Activated naive CD8-positive, alpha-beta T cell treated with anti-CD3 and anti-CD28 coated beads, Interleukin-2, amount 50 U/mL, for 24 hours (primary cell): ENCODE measurements at places on chromosomes 4 and X.

GRCh38 chr4:118683513-118683912 lies 1.7 kb upstream of the METTL14 start:
- no peak for DNase-seq

- DNase-seq, result no peak
These were observed 19.2 kb downstream of the TMEM131L start for GRCh38 chr4:153485359-153485758.

DNA sequence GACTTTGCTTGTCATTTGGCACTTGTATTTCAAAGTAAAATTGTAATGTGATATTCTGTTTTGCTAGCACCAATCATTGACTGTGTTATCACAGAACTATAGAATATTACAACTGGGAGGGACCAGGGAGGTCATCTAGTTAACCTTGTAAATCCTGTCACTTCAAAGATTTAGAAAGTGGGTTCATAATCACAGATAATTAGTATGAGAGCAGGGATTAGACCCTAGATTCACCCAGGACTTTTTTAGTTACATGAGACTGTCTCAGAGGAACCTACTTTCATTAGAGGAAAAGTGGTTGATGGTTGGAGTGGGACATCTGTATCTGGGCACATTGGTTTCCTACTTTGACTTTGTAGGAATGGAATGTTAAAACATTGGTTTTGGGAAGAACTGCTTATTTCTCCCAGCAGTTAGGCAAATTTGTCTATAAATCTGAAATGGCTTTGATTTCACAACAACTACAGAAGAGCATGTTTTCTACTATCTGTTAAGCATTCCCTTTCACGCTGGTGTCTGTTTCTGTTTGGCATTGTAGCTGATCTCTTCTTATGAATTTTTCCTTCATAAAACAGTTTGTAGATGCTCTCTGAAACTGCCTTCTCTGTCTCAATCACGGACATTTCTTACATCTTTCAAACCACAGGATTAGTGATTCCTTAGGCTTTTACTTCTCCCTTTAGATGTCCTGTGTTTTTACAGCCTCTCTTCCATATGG lies 144.1 kb downstream of the DIPK2B start:
- DNase-seq, result no peak

GRCh38 chr4:38231626-38232025 lies 271.4 kb downstream of the PTTG2 start:
- no peak for DNase-seq

DNA sequence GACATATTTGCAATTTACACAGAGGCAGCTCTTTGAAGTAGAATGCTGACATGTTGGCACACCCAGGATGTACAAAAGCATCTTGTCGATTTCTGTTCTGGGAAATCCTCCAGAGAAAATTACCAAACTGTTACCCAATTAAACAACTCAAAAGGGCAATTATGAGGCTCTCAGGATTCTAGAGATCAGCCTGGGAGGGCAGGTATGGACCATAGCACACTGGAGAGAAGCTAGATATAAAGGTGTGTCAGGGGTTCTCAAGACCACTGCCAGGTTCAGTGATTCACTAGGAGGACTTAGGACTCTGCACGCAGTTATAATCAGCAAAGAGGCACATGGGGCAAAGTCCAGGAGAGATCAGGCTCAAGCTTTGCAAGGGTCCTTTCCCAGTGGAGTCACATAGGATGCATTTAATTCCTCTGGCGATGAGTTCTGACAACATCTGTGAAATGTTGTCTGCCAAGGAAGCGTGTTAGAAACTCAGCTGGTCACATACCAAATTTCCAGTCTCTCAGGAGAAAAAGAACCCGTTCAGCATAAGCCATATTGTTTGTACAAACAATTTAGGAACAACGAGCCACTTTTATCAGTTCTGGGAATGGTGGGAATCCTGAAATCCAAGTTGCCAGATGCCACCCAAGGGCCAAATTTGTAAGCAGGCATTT lies 100.8 kb downstream of the SYTL5 start:
- DNase-seq, result no peak

DNA sequence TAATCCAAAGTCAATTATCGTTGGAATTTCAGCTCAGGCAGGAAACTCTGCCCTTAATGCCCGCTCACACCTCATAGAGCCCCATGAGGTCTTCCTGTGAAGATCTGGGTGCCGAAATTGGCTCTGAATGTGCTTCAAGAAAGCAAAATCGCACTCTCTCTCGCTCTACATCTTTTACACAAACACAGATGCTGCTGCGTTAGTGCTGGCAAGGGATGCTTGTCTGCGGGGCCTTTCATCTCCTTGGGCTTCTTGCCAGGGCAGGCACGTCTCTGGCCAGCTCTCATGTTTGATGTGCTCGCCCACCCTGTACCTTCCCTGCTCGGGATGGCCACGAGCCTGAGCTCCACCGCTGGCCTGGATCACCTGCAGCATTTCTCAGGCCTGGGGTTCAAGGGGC lies 66.5 kb downstream of the CLCN4 start:
- no peak for DNase-seq

DNA sequence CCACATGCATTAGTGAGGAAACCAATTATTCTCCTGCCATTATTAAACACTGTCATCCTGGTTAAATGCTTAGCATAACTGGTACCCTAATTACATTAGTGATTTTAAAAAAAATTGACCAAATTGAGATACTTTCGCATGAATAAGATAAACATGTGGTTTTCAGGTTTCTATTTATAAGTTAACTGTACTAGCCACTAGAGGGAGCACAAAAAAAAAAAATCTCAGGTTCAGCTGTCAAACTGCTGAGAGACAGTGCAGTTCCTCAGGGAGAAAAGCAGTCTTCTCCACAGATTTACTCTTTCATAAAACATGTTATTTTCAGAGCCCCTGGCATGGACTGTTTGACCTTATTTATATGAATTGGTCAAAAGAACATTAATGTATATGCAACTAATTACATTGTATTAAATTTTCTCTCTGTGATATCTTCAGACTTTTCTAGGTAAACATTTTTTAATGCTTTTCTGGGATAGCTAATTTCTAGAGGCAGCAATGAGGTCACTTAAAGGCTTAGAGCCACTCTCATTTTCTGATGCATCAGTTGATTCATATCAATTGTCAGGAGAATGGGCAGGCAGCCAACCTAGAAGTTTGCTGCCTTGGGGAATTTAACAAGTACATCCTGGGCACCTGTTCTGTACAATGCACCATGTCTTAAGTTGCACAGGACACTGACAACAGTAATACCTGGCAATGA lies 167.5 kb downstream of the CDS1 start:
- DNase-seq, result no peak

- no peak for DNase-seq
These were observed 9.7 kb upstream of the ACSL4 start for GRCh38 chrX:109742722-109743121.

- DNase-seq, result no peak
These were observed 27.5 kb downstream of the UBE2D3 start for GRCh38 chr4:102799816-102800215.

GRCh38 chr4:167380964-167381363 lies 146.7 kb upstream of the SPOCK3 start:
- DNase-seq, result no peak

GRCh38 chrX:47214435-47215077 lies 3.9 kb upstream of the CDK16 start:
- DNase-seq, result no peak

DNA sequence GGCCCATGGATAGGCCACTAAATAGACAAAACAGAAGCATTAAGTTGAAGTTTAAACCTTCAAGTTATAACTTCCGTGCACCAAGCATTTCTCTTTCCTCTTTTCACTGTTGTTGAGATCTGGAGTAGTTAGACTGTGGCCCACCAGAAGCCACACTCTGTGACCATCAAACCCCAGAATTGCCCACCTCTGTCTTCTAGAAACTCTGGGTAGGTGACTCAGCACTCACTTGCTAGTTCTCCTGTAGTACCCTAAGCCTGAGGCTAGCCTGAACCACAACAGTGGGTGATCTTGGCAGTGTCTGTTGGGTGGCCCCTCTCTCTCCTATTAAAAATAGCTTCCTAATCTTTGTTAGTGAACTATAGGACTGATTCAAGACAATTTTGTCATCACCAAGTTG lies 24.6 kb upstream of the CD40LG start:
- DNase-seq, result peak; percentile 44

DNA sequence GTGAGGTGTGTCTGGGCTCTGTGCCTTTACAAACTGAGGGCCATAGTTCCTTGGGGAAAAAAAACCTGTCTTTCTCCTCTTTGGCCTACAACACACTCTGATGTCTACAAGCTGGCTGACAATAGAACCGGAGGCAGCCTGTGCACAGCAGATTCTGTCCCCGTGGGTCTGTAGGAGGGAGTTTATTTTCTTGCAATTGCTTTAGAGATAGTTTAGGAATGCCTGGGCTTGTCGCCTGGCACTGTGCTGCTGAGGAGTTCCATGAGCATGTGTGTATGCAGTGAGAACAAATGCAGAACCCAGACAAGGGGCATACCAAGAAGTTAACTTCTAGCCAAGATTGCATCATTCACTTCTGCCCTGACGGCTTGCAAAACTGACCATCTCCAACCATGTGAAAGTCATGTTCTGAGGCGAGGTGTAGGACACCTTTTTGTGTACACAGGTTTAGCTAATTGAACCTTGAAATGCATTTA lies 54.1 kb downstream of the CCNI start:
- DNase-seq, result no peak

DNA sequence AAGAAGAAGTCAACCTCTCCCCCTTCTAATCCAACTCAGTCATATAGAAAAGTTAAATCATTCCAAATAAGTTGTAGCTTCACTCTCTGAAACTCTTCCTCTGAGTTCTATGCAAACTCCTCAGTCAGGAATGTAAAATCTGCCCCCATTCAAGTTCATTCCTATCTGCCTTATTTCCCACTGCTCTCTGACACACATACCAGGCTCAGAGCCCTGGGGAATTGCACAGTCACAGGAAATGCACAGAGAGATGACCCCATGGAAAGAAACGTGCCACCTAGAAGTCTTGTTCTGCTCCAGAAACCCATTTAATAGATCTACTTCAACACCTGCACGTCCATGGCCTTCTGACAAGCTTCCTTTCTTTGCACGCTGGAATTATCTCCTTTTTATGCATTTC lies 236.0 kb upstream of the VCX3A start:
- no peak for DNase-seq

- DNase-seq, result no peak
These were observed 133.6 kb downstream of the CPE start for GRCh38 chr4:165512424-165512823.

DNA sequence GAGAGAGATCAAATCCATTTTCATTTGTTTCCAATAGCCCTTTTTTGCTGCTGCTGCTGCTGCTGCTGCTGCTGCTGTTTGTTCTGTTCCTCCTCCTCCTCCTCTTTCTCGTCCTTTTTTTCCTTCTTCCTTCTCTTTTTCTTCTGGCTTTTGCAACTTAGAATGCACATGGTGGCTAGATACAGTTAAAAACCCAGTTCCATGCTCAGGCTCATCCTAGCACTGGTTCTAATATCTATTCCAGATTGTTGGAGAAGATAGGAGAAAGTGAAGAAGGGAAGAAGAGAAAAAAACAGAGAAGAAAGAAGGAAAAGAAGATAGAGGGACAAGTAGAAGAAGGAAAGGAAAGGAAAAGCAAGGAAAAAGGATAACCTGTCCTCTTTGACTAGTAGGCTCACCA lies 39.7 kb downstream of the VSIG4 start:
- DNase-seq, result no peak
